ENCODE measurements at places on chromosomes 2 and 18.

DNA sequence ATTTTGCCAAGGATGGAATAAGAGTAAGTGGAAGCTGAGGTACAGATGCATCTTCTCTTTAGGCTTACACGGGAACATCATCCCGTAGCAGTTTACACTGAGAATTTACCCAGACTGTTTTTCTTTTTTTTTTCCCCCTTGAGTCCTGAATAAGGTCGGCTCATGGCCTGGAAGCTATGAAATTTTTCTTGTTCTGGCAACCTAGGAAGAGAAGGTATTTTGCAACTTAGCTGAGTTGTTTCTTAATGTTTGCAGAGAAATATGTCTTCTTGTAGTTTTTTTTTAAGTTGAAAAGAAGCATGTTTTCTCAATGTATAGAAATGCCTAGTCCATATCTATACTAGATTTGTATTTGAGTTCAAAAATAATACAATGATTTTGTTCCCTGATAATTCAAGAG lies 712.5 kb downstream of the TDRD15 start:
- no peak for DNase-seq

DNA sequence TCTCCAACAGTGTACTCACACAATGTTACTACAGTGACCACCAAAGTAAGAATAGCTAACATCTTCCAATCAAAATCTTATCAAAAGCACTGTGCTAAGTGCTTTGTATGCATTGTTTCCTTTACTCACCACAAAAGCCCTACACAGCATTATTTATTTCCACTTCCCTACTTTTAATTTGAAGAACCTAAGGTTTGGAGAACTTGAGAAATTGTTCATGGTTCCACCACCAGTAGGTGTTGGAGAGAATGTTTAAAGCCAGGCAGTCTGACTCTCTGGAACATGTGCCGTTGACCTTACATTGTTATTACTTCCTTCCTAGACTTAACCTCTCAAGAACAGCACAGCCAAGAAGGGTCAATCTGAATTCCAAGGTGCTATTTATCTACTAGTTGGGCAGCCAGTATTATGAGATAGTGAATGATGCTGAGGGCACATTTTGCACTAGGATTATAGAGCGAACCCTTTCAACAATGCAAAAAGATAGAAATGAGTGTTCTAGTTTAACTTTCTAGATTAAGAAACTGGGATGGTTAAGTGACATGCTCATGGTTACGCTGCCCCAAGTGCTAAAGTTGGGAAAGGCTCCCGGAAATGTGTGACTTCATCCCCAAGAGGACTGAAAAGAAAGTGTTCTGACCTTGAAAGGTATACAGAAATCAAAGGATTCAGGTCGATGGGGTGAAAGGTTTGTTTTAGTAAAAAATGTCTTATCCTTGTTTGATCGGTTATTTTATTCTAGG lies 55.2 kb upstream of the FAM136A start:
- no peak for DNase-seq

DNA sequence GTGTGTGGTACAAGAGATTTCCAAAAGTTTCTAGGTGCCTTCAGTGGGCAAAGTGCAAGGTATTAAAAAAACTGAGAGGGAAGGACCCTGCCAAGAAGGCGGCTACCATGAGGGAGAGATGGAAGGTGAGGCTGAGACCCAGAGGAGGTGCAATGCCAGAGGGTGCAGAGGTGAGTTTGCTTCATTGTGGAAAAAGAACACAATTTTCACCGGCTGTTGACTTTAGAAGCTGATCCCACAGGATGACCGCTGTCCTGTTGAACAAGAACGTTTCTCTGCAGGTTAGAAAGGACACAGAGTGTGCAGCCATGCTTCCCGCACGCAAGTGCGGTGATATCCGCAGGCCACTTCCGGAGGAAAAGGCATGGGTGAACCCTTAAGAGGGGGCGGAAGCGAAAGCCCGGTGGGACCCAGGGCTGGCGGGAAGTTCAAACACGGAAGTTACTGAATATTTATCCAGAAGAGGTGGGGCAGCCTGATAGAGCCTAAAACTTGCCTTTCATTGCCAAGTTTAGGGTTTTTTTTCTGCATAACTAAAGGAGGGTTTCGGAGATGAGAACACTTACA lies 16.6 kb downstream of the SP110 start:
- DNase-seq, result no peak

- DNase-seq, result no peak
These were observed 87.1 kb upstream of the ZNF397 start for GRCh38 chr18:35153609-35154272.

GRCh38 chr2:38056216-38056615 lies 19.7 kb downstream of the CYP1B1 start:
- DNase-seq, result no peak
